ENCODE measurements at places on chromosomes 12 and 14.

DNA sequence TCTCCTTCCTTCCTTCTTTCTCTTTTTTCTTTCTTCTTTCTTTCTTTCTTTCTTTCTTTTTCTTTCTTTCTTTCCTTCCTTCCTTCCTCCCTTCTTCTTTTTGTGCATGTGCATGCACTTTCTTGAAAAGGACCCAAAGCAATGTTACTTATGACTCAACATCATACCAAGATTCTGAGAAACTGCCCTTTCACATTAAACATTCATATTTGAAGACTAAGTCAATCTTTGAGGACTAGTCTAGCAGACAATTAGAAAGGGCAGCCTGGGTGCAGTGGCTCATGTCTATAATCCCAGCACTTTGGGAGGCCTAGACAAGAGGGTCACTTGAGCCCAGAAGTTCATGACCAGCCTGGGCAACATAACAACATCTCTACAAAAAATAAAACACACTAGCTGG is 212.8 kb upstream of the KITLG start:
- no peak for DNase-seq

GRCh38 chr12:78331181-78331580 is 500.5 kb downstream of the NAV3 start:
- no peak for DNase-seq

- DNase-seq, result no peak
Measured at GRCh38 chr14:49950275-49951228, 57.7 kb downstream of the ARF6 start.

GRCh38 chr14:47200740-47201139 is 474.7 kb downstream of the MDGA2 start:
- DNase-seq, result no peak

GRCh38 chr12:124474709-124475108 is 92.7 kb downstream of the NCOR2 start:
- DNase-seq, result no peak

GRCh38 chr12:62576503-62576902 is 109.9 kb downstream of the MON2 start:
- DNase-seq, result no peak

GRCh38 chr14:90522571-90523191 is 125.9 kb downstream of the CALM1 start:
- no peak for DNase-seq

- no peak for DNase-seq
Measured at GRCh38 chr12:113880988-113881962, 84.8 kb downstream of the RBM19 start.

DNA sequence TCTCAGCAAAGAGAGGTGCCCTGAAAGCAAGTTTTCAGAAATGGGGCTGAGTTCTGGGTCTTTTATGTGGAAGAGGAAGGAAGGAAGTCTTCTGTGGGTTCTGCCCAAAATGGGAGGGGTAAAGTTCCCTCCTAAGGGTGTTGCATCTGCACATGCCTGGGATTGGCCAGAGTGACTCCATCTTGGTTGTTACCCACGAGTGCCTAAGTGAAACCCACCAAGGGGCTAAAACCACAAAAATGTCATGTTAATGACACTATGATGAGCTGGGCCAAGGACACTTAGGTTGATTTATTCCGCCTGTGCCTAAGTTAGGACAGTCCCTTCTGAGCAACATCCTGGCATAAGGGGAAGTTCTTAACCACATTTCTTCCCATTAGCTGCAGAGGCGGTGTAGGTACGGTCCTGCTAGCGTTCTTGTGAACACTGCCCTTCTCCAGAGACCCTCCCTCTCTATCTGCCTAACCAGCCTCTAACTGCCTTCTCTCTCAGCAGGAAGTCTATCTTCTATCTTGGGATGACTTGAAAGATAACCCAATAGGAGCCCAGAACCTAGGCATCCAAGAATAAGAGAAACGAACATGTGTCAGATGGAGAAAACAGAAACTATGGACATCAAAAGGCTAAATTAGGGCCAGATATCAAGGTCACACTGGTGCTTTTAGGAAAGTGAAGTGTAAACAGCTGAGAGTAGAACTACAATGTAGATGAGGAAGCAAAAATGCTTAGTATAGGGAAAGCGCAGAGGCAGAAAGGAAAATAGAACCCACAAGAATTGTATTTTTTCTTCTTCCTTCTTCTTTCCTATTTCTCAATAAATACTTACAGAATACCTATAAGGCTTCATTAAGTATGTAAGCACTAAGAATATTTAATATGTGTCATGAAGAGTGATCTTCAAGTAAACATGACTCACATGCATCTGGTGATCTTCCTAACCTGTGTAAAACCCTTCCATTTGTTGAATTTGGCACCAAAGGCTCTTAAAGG is 104.2 kb upstream of the AMN1 start:
- DNase-seq, result peak; percentile 61

DNA sequence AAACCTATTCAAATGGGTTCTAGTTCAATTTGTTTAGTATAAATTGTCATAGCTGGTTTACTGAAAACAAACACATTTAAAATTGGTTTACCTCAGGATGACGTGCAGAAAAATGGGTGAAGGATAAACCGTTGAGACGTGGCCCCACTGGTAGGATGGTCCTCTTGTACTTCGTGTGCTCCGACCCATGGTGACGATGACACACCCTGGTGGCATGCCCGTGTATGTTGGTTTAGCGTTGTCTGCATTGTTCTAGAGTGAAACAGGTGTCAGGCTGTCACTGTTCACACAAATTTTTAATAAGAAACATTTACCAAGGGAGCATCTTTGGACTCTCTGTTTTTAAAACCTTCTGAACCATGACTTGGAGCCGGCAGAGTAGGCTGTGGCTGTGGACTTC is 8.3 kb downstream of the CALM1 start:
- DNase-seq, result no peak

GRCh38 chr12:52871291-52872039 is 22.7 kb upstream of the KRT78 start:
- DNase-seq, result no peak

- no peak for DNase-seq
Measured at GRCh38 chr14:73133795-73134194, 2.5 kb upstream of the PSEN1 start.
